AML-193 (cell line): ENCODE measurements at places on chromosomes 11 and 22.

GRCh38 chr11:65381716-65382032, 772 bp downstream of the SLC25A45 start:
- peak; percentile 12 for DNase-seq

DNA sequence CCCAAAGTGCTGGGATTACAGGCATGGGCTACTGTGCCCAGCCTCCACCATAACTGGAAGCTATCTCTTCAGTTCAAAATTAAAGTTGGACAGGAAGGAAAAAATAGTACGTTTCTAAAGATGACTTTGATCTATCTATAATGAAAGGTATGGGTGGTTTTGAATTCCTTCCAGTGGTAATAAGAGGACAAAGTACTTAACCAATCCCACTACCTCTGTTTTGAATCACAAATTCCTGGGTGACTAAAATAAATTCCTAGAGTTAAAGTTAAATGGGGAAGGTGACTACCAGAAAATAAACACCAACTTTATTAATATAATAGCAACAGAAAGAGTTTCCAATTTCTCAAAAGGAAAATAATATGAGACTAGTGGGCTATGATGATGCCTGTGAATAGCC, 9.1 kb downstream of the PHF5A start:
- DNase-seq, result no peak

DNA sequence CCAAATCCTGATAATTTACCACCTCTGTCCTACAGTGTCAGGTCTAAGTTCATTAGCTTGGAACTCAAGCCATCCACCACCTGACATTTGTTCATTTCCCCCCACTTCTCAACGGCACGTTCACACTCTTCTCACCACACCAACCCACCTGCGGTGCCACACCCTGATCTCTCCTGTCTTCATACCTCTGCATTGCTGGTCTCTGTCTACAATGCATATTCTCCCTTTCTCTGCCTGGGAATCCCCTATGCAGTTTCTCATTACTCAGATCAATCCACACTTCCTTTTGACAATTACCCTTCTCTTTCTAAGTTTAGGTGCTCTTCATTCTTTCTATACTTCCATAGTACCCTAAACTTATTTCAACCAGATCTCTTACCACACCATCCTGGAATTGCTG, 20.4 kb upstream of the EMSY start:
- no peak for DNase-seq

DNA sequence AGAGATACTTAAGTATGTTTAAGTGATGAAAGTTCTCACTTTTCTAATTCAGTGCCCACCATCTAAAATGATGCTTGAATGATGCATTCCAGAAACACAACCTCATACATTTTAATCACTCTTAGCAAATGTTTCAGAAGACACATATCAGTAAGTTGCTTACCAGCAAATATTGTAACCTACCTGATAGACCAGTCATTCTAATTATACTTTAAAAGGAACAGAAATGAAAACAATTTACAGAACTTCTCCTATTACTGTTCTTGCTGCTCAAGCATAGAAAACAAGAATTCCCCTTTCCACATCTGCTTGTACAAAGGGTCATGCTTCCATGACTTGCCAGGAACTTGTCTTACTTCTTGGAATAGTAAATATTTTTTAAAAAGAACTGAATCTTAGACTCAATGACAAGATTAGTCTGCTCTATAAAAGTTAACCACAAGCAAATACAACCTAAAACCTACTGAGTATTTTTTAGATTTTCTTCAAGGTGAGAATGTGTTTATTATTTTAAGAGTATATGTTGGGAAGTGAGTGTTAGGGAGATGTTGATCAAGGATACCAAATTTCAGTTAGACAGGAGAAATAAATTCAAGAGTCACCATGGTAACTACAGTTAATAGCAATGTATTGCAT, 82.0 kb upstream of the SC5D start:
- no peak for DNase-seq

DNA sequence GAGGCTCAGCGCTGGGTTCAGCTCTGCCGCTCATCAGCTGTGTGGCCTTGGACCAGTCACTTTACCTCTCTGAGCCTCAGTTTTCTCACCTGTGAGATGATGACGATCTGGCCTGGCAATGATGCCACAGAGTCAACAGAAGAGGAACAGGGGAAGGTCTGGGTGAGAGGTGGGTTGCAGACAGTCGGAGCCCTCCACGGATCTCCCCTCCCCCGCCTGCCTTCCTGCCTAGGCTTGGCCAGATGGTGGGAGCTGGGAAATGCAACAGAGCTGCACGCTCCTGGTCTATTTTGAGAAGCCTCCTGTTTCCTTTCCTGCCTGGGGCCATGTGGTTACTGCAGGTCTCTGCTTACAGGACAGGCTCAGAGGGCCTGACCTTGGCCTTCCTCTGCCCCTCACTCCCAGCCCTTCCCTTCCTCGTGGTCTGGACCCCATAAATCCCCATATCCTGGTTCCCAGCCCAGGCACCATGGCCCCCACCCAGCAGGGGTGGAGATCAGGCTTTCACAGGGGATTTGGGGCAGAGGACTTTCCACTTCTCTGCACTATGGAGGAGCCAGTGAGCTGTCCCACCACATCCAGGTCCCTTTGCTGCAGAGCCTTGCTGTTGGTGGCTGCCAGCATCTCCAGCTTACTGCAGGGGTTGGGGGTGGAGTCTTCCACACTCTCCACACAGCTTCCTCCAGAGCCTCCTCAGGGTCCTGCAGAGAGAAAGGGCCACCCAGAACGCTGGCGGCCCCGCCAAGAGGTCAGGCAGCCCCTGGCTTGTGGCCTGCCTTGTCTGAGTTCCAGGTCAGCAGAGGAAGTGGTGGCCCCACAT, 46.9 kb downstream of the C11orf96 start:
- DNase-seq, result no peak

GRCh38 chr22:40463017-40463631, 92.7 kb downstream of the SGSM3 start:
- DNase-seq, result peak; percentile 84

GRCh38 chr11:65491163-65491465, 7.7 kb upstream of the MALAT1 start:
- no peak for DNase-seq

DNA sequence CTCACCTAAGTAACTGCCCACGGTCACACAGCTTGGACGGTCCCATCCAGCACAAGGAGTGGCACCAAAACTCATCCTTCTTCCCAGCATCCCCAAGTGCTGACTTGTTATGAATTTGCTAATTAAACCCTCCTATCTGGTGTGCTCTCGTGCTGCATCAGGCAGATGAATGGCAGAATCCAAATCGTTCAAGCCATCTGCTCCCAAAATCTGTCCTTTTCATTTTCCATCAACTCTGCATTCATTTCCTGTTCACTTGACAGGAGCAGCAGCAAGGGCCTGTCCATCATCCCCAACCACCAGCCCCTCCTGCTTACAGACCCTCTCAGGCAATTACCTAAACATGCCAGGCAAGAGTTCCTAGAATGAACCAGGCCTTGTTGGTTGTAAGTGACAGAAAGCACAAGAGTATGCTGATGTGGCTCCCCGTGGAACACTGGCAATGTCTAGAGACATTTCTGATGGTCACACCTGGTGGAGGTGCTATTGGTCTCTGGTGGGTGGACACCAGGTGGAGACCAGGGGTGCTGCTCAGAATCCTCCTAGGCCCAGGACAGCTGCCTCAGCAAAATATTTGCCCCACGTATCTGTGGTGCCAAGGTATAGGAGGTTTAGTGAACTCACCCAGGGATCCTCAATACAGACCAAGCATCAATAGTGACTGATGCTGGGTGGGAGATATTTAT, 832.5 kb downstream of the TBC1D22A start:
- no peak for DNase-seq

GRCh38 chr11:127926721-127927120, 660.6 kb downstream of the ETS1 start:
- DNase-seq, result no peak

DNA sequence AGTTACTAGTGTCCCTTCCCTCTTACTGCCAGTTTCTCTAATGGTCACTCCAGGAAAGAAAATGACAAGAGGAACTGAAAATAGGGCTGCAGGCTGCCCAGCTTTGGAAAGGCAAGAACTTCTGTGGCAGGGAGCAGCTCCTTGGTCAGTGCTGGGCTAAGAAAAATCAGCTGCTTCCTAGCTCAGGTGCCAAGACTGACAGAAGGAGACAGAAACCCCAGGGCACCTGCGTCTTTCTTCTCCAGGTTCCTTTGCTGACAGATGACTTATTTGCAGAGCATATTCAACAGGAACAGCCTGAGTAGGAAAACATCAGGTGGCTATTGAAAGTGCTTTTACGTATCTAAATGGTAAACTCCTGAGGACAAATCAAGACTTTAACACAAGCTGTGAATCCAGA, 25.4 kb downstream of the MAML2 start:
- DNase-seq, result no peak

GRCh38 chr22:46055181-46055875, 78.4 kb upstream of the WNT7B start:
- no peak for DNase-seq

GRCh38 chr22:50339945-50340879, 2.9 kb upstream of the PPP6R2 start:
- no peak for DNase-seq

- DNase-seq, result no peak
These were observed 787 bp downstream of the LRRC10B start for GRCh38 chr11:61509043-61510029.

DNA sequence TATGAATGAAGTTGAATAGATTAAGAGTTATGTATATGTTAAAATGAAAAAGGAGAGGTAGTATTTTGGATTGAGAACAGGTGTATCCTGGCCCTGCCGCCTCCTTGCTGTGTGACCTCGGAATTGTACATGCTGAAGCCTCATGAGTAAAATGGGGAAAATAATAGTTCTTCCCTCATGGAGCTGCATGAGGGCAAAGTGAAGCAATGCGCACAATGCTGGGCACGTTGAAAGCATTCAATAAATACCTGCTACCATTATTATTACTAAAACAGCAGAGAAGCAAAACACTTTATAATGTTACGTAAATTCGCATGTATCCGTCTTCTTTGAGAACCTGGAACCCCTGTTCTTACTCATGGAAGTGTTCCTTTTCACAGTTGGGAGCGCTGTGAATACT, 5.7 kb downstream of the AMOTL1 start:
- no peak for DNase-seq

- DNase-seq, result no peak
These were observed 3.5 kb downstream of the GATD1 start for GRCh38 chr11:773830-774229.

GRCh38 chr22:42910221-42910942, 53.3 kb upstream of the ARFGAP3 start:
- DNase-seq, result no peak

DNA sequence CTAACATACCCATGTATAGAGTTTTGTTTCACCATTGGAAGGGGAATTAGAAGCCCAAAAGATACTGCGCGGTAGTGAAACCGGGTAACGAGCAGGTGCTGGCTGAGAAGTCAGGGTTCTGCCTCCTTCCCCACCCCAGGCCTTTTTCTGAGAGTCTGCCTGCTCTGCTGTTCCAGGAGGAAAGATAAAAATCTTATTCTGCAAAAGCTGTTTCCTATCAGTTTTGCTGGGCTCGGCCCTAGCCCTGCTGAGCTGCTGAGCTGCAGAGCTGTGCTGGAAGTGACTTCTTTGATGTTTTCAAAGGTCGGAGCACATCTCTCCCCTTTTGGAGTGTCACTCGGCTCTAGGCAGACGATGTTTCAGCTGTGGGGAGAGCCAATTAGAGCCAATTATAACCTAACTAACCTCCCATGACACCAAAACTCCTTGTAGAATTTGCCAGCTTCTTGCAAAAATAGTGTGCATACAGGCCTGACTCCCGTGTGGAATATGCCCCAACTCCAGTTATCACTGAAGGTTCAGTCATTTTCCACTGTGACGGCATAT, 59.4 kb downstream of the SPATA19 start:
- no peak for DNase-seq

GRCh38 chr22:26515931-26516330, 3.7 kb upstream of the TFIP11 start:
- DNase-seq, result no peak

GRCh38 chr11:131300439-131300717, 70.0 kb upstream of the NTM start:
- DNase-seq, result no peak

DNA sequence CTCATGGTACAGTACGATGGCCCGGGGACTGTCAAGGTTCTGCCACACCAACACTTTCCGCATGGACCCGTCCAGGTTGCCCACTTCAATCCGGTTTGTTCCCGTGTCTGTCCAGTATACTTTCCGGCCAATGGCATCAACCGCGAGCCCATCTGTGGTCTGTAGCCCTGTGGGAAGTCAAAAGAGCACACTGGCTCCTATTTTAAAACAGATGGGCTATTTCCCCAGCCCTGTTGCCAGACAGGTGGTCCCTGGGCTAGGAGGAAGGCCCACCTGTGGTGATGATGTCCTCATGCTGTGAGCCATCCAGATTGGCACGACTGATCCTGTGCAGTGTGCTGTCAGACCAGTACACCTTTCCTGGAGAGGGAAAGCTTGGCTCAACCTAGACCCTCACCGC, 30.4 kb upstream of the CKAP5 start:
- no peak for DNase-seq

- no peak for DNase-seq
These were observed 35.6 kb downstream of the ETS1 start for GRCh38 chr11:128551611-128552335.

DNA sequence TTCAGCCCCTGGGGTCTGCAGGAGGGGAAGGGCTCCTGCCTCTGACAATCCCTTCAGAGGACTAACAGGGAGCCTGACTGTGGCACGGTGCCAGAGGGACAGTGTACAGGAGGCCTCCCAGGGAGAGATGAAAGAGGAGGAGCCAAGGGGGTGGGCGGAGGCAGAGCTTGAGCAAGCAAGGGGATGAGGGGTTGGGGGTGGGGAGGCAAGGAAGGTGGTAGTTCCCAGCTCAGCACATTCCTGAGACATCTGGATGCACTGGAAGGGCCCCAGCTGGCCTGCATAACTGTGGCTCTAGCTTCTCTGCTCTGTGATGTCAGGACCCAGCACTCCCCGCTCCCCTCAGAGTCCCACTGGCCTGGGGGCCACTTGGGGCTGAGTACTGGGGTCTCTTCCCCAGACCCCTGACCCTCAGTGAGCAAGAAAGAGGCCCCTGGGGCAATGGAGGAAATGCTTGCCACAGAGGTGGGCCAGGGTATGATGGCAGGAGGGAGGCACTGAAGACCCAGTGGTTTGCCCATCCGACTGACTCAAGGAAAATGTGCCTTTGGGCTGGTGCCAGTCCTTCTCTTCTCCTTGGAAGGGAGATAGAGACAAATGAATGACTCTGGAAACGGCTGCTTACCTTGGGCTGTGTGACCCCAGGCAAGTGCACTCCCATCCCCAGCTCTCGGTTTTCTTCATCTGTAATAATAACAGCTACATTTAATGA, 13.3 kb downstream of the CREB3L1 start:
- DNase-seq, result no peak

DNA sequence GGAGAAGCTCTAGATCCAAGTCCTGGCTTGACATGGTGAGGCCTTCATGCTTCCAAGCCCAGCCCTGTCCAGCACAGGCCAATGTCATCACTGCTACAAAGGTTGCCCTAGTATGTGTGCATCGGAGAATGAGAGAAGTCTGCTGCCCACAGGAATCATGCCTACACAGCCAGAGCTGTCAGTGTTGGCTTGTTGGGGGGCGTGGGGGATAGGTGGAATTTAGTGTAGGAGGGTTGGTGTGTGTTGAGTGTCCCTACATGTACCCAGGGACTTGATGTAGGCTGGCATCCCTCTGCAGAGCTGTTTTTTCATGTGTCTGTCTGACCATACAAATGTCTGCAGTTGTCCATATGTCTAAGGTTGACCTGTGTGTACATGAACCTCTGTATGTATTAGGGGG, 37.6 kb downstream of the SLC22A12 start:
- no peak for DNase-seq
